ENCODE measurements at places on chromosomes 13 and 19.

- no peak for DNase-seq
Measured at GRCh38 chr19:46388311-46389095, 24.9 kb downstream of the CCDC8 start.

DNA sequence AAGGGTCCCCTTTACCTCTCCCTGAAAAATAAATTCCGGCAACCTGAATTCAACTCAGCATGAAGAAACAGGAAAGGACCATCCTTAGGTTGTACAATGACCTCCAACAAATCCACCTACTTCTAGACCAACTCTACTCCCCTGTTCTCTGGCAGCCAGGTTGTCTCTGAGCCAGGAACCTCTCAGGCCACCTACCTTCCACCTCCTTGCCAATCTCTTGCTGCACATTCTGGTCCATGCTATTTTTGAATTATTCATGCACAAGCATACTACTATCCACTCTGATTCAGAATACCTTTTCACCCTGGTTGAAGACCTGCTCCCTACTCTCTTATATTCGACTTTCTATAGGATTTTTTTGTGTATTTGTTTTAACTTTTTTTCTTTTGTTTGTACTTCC, 415.0 kb upstream of the ZNF507 start:
- no peak for DNase-seq

DNA sequence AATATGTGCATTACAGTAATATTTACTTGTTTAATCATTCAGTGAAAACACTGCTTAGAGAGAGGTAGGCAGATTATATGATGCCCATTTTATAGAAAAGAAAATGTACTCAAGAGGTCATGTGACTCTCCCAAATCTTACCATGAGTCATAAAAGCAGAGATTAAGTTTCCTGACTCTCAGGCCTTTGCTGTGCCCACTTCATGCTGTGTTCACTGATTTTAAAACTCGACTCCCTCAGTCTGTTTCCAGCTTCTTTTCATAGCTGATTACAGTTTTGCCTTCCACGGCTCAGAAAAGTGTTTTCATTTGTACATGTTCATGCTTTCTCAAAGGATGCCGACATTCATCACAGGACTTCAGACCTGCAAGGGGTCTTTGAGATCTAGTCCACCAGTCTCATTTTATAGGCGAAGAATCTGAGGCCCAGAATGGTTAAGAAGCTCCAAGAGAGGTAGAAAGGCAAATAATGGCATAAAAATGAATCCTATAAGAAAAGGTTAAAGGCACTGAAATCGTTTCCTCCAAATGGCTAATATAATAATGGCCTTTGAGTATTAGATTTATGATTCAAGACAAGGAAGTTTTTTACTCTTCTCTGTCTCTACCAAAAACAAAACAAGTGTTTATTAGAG, 9.0 kb upstream of the IPO5 start:
- no peak for DNase-seq

GRCh38 chr19:54616057-54616456, 14.2 kb upstream of the LILRB1 start:
- no peak for DNase-seq

- DNase-seq, result no peak
Measured at GRCh38 chr13:25744178-25744577, 307.6 kb downstream of the SHISA2 start.

DNA sequence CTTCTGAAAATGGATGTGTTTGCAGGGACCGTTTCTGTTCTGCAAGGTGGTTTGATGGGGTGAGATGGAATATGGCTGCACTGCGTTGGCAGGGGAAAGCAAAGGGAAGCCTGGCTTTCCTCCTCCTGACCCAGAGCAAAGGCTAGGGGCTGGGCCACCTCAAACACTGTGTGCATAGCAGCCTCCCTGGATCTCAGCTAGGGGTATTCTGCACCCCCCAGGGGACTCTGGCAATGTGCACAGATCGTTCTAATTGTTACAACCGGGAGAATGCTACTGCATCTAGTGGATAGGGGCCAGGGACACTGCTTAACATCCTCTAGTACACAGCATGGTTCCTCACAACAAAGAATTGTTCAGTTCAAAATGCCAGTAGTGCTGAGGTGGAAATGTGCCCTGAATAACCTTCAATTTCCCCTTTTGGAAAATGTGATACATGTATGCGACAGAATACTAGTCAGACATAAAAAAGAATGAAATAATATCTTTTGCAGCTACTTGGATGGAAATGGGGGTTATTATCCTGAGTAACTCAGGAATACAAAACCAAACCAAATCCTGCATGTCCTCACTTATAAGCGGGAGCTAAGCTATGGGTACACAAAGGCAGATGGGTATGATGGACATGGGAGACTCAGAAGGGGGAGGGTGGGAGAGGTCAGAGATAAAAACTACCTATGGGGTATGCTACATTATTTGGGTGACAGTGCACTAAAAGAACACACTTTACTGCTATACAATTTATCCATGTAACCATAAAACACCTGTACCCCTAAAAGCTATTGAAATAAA, 671.2 kb downstream of the UQCRFS1 start:
- no peak for DNase-seq

GRCh38 chr13:42878721-42879120, 97.3 kb downstream of the FAM216B start:
- no peak for DNase-seq

DNA sequence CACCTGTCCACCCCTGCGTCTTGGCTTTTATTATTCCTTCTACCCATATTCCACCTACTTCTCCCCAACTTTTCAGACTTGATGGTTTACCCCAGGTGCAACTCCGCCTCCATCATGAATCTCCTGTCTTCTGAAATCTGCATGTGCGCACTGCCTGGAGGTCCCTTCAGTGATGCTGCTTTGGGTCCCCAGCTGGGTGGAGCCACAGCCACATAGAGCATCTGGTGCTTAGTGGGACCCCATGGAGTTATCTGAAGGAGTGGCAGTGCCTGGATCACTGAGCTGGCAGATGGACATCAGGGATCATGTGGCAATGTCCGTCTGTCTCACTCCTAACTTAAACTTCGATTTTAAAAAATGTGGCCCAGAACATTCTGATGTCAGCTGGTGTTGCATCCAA, 13.5 kb downstream of the ZNF536 start:
- no peak for DNase-seq

DNA sequence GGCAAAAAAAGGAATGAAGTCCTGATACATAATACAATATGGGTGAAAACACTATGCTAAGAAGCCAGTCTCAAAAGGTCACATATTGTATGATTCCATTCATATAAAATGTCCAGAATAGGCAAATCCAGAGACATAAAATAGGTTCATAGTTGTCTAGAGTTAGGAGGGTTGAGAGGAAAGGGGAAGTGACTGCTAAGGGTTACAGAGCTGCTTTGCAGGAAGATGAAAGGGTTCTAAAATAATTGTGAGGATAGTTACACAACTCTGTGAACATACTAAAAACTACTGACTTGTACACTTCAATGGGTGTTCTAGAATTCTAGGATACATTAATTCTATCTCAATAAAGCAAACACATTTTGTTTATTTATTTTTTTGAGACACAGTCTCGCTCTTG, 25.7 kb downstream of the CAB39L start:
- DNase-seq, result no peak

DNA sequence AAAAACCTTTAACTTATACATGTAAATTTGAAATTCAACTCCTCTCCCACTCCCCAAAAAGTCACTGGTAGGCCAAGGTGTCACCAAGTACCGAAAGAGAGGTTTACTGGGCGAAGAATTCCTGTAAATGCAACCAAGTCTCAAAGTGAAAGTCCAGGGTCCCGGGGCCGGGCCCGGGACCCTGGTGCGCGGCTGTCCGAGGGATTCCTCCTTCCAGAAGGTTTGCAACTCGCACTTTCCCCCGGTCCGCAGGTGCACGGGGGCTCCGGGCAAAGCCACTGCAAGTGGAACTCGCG, 1.1 kb downstream of the STK24 start:
- DNase-seq, result no peak

GRCh38 chr19:45444318-45445041, 20.8 kb upstream of the ERCC1 start:
- DNase-seq, result no peak

DNA sequence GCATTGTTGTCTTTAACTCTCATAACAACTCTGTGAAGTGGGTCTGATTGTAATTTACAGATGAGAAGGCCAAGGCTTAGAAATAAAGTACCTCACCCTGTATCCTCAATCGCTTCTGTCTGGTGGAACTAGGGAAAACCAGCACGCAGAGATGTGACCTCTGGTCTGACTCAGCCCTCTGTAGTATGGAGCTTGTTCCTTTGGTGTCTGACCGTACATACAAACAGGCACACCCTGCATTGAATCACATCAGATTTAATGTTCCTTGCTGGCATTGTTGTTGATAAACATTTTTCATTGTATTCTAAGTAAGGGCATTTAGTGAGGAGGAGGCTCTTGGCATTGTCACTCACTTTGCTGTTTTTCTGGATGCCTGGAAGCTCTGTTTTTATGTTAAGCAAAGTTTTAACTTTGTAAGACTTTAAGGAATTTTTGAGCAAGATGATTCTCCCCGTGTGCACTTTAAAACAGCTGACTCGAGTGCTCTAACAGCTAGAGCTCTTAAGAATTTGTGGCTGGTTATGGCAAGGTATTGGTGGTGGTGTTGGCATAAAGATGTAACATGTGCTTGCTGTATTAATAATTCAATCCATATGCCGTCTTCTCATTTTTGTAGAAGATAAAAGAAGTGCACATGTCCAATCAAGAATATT, 89.0 kb upstream of the SPATA13 start:
- DNase-seq, result no peak

- DNase-seq, result no peak
Measured at GRCh38 chr13:46778890-46779289, 18.1 kb downstream of the ESD start.

GRCh38 chr13:103694033-103694432, 627.8 kb upstream of the SLC10A2 start:
- DNase-seq, result no peak

- no peak for DNase-seq
Measured at GRCh38 chr19:1259206-1259875, 9.8 kb upstream of the CIRBP start.

DNA sequence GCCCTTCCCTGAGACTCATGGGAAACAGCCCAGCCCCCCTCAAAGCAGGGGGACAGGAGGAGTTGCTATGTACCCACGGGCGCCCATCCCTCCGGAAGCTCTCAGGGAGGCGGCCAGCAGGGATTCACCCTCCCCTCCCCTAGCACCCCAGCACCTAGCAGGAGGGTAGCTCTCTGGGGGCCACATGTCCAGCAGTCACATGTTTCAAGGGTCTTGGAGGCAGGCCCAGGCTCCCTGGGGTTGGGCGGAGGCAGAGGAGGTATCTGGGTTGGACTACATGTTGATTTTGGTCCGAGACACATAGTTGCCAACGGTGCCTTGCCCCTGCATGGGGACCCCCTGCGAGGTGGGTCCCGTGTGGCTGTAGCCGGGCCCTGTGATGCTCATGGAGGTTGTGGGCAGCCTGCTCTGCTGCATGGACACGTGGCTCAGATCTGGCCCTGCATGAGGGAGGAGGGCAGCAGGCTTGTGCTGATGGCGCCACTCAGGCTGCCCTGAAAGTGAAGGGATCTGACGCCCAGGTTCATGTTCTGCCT, 7.0 kb upstream of the RNF6 start:
- DNase-seq, result no peak

GRCh38 chr19:46394402-46394797, 19.0 kb downstream of the CCDC8 start:
- no peak for DNase-seq

DNA sequence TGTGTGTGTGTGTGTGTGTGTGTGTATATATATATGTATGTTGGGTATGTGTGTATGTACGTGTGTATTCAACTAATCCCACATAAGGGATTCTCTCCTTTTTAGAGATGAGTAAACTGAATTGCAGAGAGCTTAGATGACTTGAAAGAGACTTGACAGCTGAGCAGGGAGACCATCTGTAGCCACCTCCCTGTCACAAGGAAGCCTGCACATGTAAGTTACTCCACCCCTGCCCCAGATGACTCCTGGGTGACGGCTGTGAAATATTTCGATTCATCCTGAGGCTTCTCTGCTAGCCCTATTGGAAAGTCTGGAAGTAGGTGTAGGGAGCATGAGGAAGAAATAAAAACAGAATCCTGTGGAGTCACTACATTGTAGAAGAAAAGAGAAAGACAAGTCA, 480.4 kb downstream of the FOXO1 start:
- DNase-seq, result no peak

DNA sequence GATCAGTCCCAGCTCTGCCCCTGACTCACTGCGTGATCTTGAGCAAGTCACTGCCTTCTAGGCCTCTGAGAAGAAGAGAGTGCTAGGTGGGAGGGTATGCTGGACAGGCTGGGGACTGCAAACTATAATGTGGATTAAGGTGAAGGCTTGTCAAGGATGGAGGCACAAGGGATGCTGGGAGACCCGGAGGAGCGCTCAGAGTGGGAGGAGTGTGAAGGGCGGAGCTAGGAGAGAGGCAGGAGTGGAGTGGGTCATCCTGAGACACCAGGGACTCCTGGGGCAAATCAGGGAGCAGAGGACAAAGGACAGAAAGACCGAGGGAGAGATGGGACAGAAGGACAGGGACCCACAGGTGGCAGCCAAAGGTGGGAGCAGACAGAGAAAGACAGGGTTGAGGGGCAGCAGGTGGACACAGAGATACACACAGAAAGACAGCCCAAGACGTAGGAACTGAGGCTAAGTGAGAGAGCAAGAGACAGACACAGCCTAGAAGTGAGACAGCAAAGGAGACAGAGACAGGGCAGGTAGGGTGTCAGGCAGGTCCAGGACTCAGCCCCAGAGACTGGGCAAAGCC, 2.6 kb downstream of the GRIK5 start:
- DNase-seq, result no peak

DNA sequence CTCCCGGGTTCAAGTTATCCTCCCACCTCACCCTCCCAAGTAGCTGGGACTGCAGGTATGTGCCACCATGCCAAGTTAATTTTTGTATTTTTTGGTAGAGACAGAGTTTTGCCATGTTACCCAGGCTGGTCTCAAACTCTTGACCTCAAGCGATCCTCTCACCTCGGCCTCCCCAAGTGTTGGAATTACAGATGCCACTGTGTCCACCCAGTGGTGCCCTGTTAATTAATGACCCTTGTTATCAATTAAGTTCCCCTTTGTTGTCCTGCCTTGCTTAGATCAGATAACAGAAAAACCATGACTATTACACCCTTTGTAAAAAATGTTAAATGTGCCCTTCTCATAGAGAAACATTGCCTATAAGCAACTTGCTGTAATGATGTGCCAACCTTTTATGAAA, 34.4 kb upstream of the IGFL1 start:
- DNase-seq, result no peak

Data from activated naive CD8-positive, alpha-beta T cell treated with anti-CD3 and anti-CD28 coated beads, Interleukin-2, amount 50 U/mL, for 16 hours (primary cell).